Stimulated activated CD8-positive, alpha-beta memory T cell treated with anti-CD3 and anti-CD28 coated beads, Interleukin-7, amount 100 ng/mL, for 24 hours (primary cell): ENCODE measurements at places on chromosomes 6 and 20.

DNA sequence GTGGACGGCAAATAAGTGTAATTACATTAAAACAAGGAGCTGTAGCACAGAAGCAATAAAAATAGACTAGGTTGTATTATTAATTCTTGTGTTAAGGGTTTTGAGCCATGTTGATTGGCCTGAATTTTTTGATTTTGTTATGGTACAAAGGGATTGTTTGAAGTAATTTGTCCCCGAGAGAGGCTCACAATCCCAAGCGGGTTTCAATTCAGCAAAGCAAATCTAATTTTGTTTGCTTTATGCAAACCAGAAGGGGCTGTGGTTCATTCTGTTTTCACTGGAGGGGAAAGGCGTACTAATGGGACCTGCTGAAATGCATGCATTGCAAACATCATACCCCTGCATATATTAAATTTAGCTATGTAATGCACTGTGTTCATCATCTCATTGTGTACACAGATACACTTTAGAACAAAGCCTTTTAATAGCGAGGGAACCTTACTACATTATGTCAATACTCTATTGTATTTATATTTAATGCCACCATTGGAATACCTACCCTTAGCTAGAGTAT, 379.5 kb upstream of the POU3F2 start:
- no peak for DNase-seq

- no peak for DNase-seq
These were observed 9.8 kb upstream of the RNF24 start for GRCh38 chr20:4025125-4025524.

- DNase-seq, result no peak
These were observed 33.1 kb upstream of the RNF8 start for GRCh38 chr6:37320646-37321045.

DNA sequence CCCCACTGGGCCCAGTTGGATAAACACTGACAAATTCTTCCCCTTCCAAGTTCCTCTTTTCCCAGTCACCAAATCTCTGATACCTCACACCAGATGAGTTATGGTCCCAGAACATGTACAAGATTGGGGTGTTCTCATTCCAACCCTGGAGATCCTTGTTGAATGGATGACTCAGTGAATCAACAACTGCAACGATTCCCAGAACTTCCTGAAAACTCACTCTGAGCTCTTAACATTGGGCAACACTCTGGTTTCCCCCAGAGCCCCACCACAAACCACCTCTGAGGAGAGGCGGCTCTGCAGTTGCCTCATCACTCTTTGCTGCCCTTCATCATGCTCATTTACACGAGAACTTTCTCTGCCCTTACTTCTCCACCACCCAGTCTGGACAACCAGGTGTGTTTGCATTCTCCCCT, 115.2 kb downstream of the MRPL14 start:
- no peak for DNase-seq

DNA sequence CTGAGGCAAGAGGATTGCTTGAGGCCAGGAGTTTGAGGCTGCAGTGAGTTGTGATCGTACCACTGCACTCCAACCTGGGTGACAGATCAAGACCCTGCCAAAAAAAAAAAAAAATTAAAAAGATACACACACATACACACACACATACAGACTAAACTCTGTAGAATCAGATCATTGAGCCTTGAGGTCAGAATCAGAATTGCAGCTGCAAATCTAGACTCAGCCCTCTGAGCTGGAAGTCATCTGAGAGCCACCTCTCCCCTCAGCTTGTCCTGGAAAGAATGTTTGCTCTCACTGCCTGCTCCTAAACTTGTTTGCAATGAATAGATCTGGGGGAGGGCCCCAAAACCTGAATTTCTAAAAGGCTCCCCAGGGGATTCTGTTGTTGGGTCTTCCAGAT, 41.4 kb upstream of the ANGPT4 start:
- no peak for DNase-seq

DNA sequence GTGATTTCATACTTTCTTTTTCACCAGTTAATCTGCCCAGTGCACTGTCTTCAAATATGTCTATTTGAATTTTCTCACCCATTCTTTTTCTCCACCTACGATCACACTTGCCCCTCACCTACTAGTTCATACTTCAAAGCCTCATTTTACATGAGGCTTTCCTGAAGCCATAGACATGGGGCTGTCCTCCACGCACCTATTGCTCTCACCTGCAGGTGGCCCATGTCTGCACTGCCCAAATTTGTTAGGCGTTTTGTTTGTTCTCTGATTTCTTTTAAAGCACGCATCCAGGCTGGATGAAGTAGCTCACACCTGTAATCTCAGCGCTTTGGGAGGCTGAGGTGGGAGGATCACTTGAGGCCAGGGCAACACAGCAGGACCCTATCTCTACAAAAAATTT, 106.8 kb upstream of the RIPOR2 start:
- DNase-seq, result no peak

DNA sequence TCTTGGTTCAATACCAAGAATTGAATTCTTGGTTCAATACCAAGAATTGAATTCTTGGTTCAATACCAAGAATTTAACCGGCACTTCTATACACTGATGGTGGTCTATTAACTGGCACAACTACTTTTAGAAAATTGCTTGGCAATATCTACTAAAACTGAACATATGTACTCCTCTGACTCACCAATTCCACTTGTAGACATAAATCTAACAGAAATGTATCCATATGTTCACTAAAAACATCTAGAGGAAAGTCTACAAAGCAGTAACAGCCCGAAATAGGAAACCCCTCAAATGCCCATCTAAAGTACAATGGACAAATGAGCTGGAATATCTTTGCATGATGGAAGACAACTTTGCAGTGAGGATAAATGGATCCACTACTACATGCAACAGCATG, 71.9 kb downstream of the KIF16B start:
- no peak for DNase-seq

GRCh38 chr20:43220612-43221011, 30.9 kb upstream of the PTPRT start:
- DNase-seq, result no peak

GRCh38 chr6:40244699-40245098, 310.4 kb upstream of the MOCS1 start:
- DNase-seq, result no peak

DNA sequence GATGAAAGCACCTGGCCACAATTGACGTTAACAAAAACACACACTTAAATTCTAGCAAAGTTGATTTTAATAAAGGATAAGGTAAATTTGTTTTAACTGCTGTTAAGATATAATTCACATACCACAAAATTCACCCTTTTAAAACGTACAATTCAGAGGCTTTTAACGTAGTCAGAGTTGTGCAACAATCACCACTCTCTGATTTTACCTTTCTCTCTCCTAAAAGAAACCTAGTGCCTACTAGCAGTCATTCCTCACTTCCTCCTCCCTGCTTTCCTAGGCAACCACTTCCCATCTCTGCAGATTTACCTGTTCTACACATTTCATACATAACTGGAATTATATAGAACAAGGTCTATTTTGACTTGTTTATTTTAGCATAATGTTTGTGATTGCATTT, 58.9 kb downstream of the PTPRK start:
- no peak for DNase-seq

GRCh38 chr20:21047981-21048380, 58.2 kb downstream of the LINC00237 start:
- DNase-seq, result no peak

- no peak for DNase-seq
These were observed 14.9 kb upstream of the MATN4 start for GRCh38 chr20:45322952-45323383.

- no peak for DNase-seq
These were observed 41.7 kb upstream of the EMILIN3 start for GRCh38 chr20:41408156-41408794.

- no peak for DNase-seq
These were observed 107.3 kb downstream of the GMPR start for GRCh38 chr6:16345449-16346330.

GRCh38 chr6:11950109-11950508, 62.0 kb upstream of the HIVEP1 start:
- DNase-seq, result no peak

- no peak for DNase-seq
These were observed 43.6 kb downstream of the ANKEF1 start for GRCh38 chr20:10078403-10078802.

DNA sequence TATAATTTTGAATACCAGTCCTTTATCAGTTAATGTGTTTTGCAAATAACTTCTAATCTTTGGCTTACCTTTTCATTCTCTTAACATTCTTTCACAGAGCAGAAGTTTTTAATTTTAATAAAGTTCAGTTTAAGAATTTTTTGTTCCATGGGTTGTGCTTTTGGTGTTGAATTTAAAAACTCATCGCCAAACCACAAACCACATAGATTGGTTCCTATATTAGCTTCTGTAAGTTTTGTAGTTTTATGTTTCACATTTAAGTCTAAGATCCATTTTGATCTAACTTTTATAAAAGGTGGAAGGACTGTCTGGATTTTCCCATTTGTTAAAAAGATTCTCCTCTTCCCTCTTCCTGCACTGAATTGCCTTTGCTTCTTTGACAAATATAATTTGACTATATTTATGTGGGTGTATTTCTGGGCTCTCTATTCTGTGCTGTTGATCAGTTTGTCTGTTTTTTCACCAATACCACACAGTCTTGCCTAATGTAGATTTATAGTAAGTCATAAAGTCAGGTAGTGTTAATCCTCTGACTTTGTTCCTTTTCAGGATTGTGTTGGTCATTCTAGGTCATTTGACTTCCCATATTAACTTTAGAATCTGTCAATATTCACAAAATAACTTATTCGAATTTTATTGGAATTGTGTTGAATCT, 17.5 kb upstream of the SDCBP2 start:
- DNase-seq, result no peak
